ENCODE measurements at places on chromosomes 5 and 9.

DNA sequence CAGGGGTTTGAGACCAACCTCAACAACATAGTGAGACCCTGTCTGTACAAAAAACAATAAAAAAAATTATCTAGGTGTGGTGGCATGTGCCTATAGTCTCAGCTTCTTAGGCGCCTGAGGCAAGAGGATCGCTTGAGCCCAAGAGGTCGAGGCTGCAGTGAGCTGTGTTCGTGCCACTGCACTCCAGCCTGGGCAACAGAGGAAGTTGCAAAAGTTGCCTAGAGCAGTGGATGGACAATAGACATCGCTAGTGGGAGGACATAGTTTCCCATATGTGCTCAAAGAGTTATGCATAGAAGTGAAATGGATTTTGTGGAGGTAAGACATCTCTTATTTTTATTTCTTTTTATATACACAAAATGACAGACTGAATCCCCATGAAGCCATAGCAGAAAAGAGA lies 19.0 kb downstream of the HNRNPK start:
- no peak for DNase-seq

DNA sequence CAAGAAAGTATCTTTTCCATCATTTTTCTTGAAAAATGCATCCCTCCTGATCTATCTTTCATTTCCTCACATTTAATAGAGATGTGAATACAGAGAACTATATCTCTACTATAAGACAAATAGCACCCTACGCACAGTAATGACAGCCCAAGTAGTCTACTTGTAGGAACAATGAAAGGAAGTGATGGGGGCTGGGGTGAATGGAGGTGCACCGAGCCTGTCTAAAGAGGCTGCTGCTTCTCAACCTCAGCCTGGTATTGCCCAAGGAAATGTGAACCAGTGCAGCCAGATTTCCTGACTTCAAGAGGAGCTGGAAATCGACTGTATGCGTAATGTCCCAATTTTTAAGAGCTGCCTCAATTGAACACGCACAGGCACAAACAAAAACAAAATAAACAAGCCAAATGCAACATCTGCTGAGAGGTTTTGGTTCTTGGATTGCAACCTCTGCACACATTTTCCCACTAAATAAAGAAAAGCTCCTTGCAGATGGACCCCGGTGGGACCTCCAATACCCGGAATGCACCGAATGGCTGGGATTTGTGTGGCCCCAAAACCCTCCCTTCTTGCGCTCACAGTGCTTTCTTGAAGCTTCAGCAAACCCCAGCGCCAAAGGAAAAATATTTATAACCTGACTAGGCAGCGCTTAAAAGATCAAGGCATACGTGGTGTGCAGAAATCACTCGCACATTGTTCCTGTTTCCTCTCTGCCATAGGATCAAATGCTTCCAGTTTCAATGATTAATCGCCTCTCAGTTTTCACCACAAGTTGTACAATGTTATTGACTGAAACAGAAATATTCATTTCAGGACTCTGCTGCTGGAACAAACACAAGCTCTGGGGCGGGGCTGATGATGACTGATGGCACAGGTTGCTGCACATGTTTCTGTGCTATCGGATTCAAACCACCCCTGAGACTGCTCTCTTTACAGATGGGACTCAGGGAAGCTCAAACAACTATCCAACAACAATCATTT lies 68.3 kb downstream of the KCNIP1 start:
- no peak for DNase-seq

- DNase-seq = no peak
Measured at GRCh38 chr9:134655586-134656333, 14.2 kb downstream of the COL5A1 start.

GRCh38 chr9:135596211-135596610 lies 34.7 kb downstream of the PAEP start:
- DNase-seq = no peak

- DNase-seq = no peak
Measured at GRCh38 chr5:141127305-141127704, 5.7 kb downstream of the PCDHB4 start.

DNA sequence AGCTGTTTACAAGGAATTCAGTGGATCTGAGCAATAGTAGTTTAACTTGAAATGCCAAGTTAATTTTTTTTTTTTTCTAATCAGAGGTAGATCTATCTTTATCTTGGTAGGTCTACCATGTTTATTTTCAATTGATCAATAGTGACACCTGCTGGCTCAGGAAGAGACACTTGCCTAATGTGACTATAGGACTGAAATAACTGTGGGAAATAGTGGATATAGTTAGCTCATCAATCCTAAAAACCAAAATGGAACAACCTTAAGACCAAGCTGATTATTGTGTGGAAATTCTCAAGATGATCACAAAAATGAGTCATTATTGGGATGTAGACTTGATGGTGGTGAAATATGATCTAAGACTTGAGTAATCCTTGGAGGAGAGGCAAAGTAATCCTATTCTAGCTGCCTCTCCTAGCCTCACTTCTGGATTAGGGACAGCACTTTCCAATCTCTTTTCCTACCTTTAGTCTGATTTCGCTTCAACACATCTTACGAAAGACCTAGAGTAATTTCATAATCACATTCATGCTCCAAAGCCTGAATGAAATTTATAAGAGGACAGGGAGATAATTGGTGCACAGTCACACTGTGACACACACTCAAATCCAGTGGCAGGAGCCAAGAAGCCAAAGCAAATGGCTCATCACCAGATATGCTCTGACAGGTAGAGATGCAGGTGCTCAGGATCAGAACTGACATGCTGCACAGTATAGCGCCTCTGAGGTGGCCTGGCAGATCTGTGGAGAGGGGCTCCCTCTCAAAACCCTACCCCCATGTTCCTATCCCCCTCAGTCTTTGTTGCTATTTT lies 156.3 kb downstream of the HMHB1 start:
- DNase-seq = no peak

GRCh38 chr5:11197726-11198125 lies 436.7 kb upstream of the DAP start:
- no peak for DNase-seq

DNA sequence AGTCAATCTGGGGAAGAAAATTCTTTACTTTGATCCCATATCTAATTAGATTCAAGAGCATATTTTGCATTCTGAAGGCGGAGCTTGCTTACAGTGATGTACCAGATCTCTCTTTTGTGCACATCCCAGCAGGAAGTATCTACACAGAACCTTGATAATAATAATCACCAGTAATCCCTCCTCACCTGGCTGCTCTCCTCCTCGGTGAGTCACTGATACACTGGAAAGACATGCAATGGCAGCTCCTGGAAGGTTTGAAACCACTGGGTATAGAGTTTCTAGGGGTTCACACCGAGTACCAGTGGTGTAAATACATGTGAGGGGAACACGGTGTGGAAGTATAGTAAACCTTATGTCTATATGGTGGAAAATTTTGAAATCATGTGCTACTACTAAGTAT lies 205.5 kb upstream of the TARS1 start:
- DNase-seq = no peak

DNA sequence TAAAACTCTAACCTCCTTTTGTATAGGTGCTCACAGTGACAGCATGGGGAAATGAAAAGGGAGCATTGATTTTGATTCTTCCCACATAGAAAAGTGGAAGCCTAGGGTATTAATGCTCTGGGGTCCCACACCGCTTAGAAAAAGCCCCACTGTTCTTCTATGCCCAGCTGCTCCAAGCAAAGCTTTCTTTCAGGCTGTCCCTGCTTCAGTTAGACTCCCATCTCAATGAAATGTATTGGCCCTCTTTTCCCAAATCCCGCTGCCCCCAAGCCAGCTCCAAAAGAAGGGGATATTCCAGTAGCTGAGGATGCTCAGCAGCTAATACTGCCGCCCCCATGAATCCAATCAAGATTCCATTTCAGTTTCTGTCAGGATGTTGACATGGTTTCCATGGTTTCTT lies 17.0 kb upstream of the CREBRF start:
- DNase-seq = no peak

Data from stimulated activated CD8-positive, alpha-beta memory T cell treated with anti-CD3 and anti-CD28 coated beads, Interleukin-15, amount 100 ng/mL, for 4 hours (primary cell).